Mucosa of descending colon (tissue), 3 donors: ENCODE measurements at places on chromosomes 7 and 10.
A peak's percentile ranks its signal among the peaks of the same experiment; 100 is the strongest.

DNA sequence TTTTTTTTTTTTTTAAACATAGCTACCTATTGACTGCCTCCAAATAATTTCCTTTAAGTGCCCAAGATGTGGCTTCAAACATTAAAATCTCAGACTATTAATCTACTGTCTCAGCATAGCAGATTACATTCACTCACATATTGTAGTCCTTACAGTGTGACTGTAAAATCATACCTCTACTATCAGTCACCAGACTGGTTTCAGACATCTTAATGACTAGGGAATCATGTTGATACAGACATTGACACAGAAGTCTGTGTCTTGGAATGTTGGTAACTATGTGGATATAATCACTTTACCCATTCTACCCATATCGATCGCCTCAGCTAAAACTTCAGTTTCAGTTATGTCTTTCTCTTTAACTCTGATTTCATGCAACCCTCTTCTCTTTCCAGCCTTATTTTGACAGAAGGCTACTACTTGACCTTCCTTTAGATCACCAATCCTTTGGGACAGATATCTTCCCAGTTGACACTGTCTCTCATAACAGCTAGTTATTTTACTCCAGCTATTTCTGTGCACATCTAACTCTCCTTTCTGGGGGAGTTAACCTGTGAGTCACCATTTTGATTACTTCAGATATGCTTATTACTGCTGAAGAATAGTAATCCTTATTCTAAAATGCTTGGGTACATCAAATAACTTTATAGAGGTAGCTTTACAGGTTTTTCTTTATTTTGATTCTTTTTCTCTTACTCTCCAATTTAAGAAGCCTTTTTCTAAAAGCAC is 7.0 kb downstream of the TNKS2 start:
- DNase-seq = no peak

DNA sequence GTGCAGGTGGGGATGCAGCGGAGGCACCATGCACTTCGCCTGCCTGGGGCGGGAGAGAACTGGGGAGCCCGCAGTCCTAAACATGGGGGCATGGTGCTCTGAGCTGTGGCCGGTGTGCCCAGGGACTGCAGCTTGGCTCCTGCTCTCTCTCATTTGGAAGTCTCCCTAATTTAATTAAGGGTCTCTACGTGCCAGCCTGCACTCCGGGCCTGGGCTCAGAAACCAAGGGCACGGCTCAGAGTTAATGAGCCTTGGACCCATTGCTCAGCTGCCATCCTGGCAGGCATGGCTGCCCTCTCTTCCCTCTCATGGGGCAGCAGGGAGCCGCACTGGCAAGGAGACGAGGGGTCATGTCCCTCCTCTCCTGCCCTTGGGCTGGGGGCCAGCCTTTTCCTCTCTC is 115.6 kb downstream of the CDH23 start:
- DNase-seq = no peak

DNA sequence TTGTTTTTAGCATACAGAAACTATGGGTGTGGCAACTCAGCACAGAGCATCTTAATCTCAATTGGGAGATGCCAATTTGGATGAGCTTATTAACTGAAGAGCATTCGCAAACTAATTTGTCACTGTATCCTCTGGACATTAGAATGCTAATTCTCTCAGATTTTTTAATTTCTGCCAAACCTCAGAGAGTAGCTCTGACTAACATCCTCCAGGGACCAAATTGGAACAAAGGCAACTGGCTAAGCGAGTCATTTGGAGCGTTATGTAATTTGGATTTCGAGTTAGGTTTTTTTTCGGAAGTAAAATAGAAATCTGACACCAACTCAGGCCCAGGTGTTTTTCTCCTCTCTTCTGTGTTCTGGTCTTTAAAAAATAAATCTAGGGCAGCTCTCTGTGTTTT is 201.9 kb downstream of the BMPER start:
- no peak for DNase-seq

- DNase-seq = no peak
Measured at GRCh38 chr10:130363899-130364445, 227.8 kb downstream of the GLRX3 start.

GRCh38 chr7:136186281-136186680 is 209.1 kb upstream of the MTPN start:
- DNase-seq = no peak

DNA sequence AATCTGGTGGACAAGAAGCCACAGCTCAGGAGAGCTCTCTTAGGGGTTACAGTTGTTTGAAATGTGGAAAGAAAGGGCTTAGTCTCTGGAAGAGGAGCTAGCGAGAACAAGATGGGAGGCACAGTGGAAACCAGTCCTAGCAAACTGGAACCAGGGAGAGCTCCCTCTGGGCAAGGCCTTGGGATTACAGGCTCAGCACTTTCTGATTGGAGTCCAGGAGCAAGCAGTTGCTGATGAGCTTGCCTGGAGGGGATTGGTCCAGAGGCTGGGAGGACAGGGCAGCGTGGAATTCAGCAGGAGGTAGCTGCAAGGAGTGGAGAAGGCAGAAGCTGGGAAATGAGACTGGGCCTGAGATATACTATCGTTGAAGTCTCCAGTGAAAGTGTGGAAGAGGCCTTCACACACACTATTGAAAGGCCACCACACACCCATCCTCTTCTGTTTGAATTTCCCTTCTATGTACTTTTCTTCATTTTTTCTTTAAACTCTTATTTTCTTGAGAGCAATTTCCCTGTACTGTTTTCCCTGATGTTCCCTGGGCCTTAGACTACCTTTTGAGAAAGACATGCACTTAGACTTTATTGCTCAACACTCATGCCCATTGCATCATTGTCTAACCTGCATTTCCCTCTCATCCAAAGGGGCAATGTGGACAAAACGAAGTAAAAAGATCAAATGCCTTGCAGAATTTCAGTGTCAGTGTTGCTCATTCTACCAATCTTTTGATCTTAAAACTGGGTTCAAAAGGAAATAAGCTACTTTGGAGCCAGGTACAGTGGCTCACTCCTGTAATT is 57.8 kb upstream of the LANCL2 start:
- no peak for DNase-seq

GRCh38 chr10:3173171-3173878 is 743 bp upstream of the PITRM1 start:
- peak; percentile 97 for DNase-seq

DNA sequence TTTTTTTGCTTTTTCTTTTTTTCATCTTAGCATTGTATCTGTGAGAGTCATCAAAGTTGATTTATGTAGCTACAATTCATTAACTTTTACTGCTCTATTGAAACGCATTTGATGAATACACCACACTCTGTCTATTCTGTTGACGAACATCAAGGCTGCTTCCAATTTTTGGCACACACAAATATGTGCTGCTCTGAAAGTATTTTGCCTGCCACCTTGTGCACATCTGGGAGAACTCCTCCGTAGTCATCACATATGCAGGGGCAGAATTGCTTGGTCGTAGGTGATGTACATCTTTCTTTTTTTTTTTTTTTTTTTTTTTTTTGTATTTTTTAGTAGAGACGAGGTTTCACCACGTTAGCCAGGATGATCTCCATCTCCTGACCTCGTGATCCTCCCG is 796.8 kb downstream of the KCNMA1 start:
- no peak for DNase-seq

- DNase-seq = no peak
Measured at GRCh38 chr7:151018421-151019129, 5.7 kb downstream of the ATG9B start.
